HT-29 (cell line): ENCODE measurements at places on chromosomes 7 and 10.

DNA sequence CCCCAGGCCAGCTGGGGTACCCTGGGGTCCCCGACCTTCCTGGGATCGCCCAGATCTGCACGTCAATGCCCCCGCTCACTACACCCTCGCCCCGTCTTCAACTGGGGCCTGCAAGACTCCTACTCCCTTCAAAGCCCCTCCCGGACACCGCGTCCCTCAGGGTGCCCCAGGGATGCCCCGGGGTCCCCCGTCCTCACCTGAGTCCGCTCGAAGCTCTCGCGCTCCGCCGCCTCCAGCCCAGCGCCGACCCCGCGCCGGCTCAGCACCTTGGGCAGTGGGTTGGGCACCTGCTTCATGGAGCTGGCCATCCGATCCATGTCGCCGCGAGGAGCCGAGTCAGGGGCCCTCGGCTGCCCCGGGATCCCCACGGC is at the start of gene HIP1:
Gene HIP1, minus strand, starts transcription at position 338 of the 371 bp plus-strand sequence. Its CDS starts 21 bp downstream, at position 317.
- no peak for DNase-seq

DNA sequence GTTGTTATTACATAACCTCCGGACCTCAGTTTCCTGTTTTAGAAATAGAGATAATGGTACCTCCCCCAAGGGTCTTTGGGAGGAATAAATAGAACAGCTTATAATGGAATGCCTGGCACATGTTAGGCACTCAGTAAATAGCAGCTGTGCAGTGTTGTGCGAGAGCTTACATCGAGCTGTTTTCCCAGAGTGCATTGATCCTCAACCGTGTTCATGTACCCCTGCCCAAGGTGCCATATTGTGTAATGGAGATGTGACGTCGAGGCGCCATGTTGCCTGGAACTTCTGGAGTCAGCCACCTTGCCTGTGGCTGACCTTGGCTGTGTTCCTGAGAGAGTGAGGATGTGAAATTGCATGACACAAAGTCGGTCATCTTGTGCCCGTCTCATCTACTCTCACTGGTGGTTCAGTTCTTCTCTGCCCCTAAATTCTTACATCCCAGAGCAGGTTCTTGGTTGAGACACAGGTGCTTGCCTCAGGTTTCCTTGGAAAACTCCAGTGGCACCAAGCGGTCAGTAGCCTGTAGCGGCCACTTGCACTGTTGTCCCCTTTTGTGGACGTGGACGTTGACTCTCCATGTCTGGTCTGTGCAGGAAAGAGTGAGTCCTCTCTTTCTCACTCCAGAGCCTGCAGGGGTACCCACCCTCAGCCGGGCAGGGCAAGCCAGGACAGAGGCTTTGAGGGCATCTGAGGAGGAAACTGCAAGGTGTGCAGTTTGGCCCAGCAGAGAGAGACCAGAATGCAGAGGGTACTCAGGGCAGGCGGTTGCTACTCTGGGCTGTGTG is 230.6 kb downstream of the MGMT start:
- no peak for DNase-seq

- no peak for DNase-seq
Observed at GRCh38 chr10:55233505-55233904, 432.5 kb upstream of the PCDH15 start.

DNA sequence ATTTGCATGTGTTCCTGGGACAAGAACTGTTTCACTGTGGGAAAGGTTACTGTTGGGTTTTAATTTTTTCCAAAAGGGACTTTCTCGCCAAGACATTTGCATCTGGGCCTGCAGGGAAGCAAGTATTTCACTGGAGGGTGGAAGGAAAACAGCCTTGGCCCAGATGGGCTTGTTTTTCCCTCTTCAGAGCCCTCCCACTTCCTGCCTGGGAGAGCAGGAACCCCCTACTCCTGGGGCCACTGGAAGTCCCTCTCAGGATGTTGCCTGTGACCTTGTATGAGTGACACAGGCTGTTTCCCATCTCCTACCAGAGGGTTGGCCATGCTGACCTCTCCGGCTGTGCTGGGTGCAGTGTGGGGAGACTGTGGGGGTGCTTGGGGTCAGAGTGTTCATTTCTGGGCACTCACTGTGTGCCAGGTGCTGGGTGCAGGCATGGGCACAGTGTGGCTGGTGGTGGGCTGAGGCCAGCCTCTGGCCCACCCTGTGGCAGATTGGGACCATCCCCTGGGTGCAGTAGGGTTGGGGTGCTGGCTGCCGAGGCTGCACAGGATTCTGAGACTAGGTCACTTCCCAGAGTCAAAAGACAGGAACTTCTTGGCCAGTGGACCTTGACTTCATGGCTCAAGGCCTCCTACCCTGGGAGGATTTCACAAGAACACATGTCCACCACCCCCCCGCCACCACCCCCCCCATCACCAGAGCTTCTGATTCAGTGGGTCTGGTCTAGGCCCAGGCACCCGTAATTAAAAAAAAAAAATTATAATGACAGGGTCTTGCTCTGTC is 10.2 kb downstream of the TSPAN15 start:
- no peak for DNase-seq

GRCh38 chr10:129192344-129193128 is 274.5 kb upstream of the MGMT start:
- DNase-seq: no peak

DNA sequence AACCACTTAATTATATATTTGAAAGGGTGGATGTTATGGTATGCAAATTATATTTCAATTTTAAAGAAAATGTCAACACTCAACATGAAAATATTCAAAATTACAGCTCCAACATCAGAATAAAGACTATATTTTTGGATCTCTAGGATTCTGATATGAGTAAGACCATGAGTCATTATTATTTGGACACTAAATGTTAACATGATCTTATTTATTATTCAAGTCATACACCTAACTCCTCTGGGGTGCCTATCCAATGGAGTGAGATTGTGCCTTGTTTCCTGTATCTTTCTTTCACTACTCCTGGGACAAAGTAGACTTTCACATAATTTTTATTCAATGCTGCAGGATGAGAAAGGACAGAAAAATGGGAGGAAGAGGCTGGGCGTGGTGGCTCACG is 135.2 kb upstream of the PRSS1 start:
- DNase-seq: no peak

DNA sequence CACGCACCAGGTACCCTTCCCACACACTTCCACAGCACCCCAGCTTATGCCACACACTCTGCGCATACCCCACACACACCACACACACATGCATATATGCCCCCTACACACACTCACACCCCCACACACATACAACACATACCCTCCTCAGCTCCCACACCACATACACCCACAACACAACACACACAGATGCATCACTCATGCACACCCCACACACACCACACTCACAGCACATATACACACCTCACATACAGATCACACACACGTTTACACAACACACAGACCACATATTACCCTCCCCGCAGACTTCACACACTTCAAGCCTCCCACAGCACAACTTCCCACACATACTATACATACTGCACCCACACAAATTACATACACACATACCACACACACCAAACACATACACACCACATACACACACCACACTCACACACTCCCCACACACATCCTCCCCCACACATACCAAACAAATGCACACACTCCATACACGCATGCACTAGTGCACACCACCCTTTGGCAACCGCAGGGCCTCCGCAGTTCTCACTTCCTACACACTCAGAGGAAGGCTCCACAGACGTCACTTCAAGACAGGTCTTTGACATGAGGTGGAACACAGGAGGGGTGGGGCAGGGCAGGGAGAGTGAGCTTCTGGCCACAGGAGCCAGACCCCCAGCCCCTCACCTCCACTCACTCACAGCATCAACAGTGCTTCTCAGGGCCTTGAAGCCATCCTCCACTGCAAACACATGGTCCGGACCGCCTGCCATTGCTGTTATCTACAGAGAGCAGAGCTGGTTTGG is 18.5 kb upstream of the ANTXRL start:
- DNase-seq: no peak

GRCh38 chr10:118669020-118669791 is 73.8 kb upstream of the PRLHR start:
- no peak for DNase-seq

DNA sequence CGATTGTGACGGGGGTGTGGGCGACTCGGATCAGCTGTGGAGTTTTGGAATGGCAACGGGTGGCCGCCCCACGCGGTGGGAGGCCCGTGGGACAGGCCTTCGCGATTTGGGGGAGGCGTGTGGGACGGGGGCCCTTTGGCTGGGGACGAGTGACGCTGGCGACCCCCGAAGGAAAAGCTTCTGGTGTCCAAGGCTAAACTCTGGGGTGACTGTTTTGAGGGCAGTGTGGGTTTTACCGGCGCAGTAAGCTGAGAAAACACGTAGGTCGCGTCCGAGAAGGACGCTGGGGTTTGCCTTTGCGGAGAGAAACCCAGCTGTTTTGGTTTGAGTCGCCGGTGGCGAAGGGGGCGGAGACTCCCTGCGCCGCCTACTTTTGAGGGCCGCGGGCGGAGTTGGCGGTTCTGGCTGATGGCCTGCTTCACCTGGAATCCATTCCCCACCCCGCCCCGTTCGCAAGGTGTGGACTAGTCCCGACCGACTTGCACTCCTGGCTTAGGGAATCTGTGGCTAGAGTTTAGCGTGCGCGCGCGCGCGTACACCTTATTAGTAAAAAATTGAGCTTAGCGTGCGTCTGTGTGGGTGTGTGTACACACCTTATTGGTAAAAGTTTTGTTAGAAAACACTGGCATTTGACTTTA is 606 bp downstream of the TAX1BP1 start:
- DNase-seq: peak; percentile 99

- no peak for DNase-seq
Observed at GRCh38 chr10:89549510-89549909, 14.1 kb upstream of the SLC16A12 start.

DNA sequence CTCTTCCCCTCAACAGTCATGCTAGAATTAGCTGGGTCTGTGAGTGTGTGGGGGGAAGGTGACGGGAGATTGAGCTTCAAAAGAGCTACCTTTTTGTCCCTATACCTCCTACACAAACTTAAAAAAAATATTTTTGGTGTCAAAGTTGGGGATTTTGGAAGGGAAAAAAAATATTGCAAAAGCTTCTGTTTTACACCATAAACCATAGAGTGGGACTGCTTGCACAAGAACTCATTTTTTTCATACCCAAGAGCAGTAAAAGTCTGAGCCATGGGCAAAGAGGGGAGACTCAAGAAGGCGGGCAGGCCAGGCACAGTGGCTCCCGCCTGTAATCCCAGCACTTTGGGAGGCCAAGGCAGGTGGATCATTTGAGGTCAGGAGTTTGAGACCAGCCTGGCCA is 9.4 kb upstream of the ZDHHC4 start:
- DNase-seq: no peak

- no peak for DNase-seq
Observed at GRCh38 chr7:14206121-14206520, 216.7 kb upstream of the ETV1 start.

GRCh38 chr10:78913219-78914059 is 155.3 kb upstream of the ZMIZ1 start:
- peak; percentile 56 for DNase-seq
